ENCODE measurements at places on chromosomes 5 and 9.

DNA sequence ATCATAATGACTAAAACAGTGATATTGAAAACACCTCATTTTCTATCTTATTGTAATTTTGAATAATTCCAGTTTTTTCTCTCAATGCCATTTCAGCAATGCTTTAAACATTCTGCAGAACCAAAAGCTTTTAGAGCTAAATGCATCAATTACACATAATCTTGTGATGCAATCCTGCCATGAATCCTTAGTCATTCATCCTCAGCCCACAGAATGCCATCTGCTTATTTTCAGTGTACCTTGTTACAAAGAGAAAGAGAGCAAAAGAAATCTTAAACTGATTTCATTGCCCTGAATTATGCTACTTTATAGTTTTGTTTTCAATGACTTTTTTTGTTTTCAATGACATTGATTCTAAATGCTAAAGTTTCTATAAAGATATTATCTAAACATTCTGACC lies 1234.8 kb upstream of the C9orf72 start:
- no peak for DNase-seq

GRCh38 chr9:73114958-73115357 lies 36.7 kb upstream of the ANXA1 start:
- no peak for DNase-seq

GRCh38 chr9:123556464-123557435 lies 200.8 kb downstream of the CRB2 start:
- DNase-seq: no peak

DNA sequence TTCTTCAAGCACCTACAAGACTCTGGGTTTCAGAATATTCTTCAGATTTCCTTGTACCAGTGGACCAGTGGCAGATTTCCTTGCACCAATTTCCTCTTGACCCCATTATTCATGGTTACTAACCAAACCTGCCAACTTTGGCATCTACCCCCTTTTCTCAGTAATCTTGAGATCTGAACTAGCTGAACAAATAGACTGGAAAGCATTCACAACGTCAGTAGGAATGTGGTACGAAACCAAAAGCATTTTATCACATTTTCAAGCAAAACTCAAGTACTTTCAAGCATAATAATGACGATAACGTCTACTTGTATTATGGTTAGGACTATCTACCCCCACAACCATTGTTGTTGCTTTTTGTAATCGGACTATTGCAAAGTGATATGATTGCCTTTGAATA lies 1217.3 kb downstream of the PTPRD start:
- DNase-seq: no peak

DNA sequence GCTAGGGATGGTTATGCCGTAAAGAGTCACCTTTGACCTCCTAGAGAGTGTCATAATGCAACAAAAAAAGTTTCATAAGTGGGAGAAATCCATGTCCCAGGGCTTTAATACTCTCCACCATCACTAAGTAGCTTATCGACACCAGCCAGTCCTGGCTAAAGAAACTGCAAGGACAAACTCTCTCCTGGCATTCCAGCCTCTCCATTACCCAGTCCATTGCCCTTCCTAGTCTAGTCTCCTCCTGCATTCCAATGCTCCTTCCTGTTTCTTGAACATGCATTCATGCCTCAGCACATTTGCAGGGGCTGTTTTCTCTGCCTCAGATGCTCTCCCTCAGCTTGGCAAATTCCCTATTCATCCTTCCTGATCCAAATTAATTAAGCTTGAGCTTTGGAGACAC lies 364.1 kb downstream of the BRINP1 start:
- DNase-seq: no peak

Measured in stimulated activated CD8-positive, alpha-beta memory T cell treated with anti-CD3 and anti-CD28 coated beads, Interleukin-7, amount 100 ng/mL, for 48 hours (primary cell).